ENCODE measurements at places on chromosomes 16 and 17.

- DNase-seq, result no peak
These were observed 8.4 kb downstream of the ACSF3 start for GRCh38 chr16:89102041-89102471.

GRCh38 chr17:41483991-41484826 is 3.3 kb upstream of the KRT35 start:
- no peak for DNase-seq

DNA sequence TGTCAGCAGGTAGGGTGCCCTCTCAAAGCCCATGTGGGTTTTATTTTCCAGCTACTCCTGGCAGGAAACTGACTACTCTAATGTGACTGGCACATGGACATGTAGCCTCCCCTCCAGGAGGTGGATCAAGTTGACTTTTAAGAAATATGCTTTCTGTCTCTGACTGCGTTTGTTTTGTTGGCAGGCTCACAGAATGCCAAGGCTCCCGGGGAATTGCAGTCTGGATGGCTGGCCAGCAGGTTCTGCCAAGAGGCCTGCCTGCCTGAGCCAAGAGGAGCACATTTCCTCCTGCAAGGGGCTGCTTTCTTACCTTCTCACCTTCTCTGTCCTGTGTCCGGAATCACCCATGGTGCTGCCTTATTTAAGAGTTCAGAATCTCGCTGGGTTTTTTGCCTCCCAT is 217.3 kb upstream of the ERCC4 start:
- no peak for DNase-seq

GRCh38 chr16:85986931-85987749 is 88.2 kb downstream of the IRF8 start:
- DNase-seq, result peak; percentile 30

DNA sequence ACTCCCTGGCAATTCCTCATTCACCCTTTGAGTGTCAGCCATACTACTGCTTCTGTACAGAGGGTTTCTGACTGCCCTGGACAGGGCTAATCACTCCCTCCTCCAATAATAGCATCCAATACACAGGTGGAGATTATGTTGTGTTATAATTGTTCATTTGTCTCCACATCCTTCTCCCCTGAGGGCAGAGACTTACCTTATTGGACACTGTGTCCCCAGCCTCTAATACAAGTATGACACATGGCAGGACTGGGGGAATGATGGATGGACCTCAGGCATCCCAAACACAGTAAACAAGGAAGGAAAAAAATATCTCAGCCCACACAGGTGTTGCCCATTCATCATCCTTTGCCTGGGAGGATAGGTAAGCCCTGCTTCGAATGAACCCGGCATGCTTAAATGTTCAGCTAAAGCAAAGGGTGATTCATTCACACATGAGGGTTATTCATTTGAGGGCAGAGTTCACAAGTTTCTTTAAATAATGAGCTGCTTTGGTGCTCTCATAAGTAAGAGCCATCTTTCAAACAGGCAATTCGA is 34.8 kb downstream of the MMD start:
- DNase-seq, result no peak

DNA sequence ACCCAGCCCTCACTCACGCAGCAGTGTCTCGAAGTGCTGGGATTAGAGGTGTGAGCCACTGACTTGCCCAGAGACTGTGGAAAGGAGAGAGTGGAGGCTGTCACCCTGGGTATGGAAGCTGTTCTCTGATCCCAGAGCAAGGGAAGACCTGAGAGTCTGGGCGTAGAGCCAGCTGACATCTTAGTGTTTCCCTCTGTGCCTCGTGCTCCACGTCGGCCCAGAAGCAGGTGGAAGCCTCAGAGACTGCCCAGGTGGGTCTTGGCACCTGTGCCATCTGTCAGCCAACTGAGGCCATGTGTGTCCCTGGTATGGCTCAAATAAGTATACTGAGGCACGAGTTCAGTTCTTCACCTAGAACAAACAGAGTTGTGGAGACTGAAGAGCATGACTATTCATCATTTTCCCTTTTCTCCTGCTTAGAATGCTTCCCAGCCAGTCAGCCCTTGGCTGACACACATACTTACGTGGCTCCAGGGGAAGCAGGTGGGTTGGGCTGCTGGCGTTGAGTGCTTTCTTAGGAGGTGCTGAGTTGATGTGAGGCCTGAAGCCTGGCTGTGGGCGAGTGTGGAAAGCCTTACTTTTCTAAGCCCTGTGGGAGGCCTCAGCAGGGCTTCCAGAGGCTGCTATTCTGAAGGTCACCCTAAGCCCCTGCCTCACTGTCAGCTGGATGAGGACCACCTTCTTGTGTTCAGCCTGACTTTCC is 8.1 kb downstream of the CTRL start:
- DNase-seq, result no peak

DNA sequence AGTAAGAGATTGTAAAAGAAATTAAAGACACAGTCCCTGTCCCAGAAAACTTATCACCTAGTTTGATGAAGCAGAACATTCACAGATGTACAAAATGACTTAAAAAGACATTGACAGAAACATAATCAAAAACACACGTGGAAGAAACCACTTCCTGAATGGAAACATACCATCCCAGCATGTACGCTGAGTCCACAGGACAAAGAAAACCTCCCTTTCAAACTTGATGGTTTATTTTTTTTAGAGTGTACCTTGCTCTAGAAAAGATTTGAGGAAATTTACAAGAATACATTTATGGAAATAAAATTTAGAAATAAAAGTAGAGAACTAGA is 140.9 kb downstream of the PMP22 start:
- DNase-seq, result no peak

DNA sequence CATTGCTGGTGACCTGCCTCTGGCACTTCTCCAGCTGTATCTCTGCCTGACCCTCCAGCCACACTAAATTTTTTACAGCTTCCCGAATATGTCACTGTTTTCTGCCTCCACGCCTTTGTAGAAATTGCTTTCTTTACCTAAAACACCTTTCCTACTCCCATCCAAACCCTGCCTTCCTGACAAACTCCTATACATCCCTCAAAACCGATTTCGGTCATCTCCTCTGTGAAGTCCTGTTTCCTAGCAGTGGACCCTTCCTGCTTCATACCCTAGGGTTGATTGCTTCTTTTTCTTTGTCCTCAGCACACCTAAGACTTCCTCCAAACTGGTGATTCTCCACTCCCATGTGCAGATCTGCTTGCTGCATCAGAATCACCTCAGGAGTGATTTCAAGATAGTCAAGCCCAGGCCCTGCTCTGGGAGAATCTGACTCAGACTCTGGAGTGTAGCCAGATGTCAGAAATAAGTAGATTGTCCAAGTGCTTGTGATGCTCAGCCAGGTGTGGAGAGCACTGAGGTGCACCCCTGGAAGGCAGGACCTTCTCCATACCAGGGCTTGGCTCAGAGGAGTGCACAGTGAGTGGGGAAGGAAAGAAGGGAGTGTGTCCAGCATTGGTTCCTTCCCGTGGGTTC is 184.2 kb downstream of the COPRS start:
- no peak for DNase-seq

DNA sequence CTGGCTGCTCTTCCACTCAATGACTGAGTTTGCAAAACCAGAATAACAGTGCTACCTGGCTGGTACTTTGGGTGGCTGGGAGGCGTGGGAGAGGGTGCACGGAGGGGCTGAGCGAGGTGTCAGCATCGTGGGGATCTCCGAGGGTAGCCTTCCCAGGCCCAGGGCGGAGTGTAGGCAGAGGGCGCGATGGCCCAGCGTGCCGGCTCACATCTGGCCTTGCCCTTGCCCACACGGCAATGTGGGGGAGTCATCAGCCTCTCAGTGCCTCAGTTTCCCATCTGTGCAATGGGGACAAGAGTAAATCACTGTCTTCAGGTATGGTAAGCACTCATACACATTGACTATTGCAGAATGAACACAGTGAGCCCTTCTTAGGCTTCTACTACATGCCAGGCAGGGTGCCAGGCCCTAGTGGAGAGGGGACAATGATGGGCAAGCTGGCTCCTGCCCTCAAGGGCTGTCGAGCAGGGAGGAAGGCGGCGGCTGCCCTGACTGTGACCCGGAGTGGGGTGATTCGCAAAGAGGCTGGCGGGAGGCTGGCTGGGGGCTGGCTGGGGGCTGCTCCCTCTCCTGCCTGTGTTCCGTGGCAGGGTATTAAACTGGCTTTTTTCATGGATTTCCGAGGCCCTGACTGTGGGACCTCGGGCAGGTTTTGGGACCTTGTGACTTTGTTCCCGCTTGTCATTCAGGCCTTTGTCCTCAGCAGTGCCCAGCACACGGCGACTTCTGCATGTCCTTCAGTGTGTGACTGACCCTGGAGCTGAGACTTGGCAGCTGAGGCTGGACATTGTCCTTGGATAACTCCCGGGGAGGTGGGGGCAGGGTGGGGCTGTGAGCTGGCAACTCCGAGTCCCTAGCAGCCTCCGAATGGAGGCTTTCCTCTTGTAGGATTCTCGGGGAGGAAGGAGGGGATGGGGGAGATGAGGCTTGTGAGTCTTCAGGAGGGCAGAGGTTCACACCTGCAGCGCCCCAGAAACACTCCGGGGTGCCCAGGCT is 243.1 kb downstream of the SEC14L1 start:
- no peak for DNase-seq

GRCh38 chr16:633336-634050 is 2.6 kb downstream of the METTL26 start:
- DNase-seq, result no peak

DNA sequence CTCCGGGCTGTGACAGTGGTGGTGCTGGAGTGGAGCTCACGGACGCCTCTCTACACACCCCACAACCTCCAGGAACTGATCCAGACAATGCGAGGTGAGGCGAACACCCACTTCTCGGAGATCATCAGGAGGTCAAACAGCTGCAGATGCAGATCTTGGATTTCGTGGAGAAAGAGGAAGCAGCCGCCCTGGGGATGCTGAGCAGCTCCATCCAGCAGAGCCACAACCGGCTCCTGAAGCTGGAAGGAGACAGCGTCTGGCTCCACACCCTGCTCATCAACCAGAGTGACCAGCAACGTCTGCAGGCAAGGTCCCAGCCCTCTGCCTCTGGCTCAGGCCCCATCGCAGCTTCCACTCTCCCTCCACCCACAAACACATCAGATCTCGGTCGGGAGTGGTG is 13.2 kb upstream of the SLC16A5 start:
- no peak for DNase-seq

DNA sequence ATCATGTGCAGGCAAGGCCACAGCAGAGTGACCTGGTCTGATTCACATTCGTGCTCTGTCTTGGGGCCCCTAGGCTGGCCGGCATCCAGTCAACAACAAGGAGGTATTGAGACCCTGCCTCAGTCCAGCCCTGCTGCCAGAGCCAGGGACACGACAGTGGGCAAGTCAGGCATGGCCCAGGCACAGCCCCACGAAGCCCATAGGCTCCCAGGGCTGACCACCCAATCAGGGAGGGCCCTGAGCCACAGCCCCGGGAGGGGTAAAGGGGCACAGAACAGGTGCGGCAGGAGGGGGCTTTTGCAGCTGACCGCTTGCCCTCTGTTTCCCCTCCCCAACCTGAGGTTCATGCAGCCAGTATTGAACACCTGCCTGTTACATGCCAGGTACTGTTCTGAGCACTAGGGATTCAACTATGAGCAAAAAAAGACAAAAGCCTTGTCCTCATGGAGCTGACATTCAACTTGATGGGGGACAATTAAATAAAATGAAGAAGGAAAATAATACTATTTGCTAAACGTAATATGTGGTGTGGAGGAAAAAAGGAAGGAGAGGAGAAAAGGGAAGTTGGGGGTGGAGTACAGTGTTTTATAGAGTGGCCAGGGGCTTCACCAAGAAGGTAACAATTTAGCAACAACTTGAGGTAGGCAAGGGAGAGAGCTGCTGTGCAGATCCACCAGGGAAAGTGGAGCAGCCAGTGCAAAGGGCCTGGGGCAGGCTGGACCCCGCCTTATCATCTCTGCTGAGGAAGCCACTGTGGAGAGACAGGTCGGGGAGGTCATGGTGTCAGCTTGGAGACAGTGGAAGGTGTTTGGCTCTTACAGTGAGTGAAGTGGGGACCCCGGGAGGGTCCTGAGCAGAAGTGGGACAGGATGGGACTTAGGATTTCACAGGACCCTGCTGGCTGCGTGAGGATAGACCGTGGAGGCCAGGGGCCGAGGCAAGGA is 6.1 kb downstream of the DRC3 start:
- DNase-seq, result no peak

GRCh38 chr16:80417706-80418271 is 123.0 kb upstream of the DYNLRB2 start:
- DNase-seq, result no peak

DNA sequence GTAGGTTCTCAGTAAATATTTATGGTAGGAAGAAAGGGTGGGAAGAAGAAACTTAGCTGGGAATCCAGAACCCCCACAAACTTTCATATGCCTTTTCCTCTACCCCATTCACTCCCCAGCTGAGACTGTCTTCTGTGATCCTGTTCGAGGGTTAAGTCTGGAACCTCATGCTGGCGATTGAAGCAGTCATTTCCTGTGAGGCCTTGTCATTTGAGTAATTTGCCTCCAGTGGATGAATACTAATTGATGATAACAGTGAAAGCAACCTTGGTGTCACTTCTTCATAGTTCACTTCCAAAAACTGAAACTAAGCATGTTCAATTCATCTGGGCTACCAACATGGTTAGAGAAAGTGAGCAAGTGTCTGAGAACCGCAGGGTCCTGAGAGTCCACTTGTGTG is 401.2 kb downstream of the CDH13 start:
- DNase-seq, result no peak
